CD4-positive, alpha-beta T cell (primary cell): ENCODE measurements at places on chromosomes 4 and X.

GRCh38 chr4:74037076-74037955, 1.2 kb downstream of the CXCL3 start:
- no peak for DNase-seq

GRCh38 chrX:2664502-2664901, 26.6 kb upstream of the CD99 start:
- no peak for DNase-seq

DNA sequence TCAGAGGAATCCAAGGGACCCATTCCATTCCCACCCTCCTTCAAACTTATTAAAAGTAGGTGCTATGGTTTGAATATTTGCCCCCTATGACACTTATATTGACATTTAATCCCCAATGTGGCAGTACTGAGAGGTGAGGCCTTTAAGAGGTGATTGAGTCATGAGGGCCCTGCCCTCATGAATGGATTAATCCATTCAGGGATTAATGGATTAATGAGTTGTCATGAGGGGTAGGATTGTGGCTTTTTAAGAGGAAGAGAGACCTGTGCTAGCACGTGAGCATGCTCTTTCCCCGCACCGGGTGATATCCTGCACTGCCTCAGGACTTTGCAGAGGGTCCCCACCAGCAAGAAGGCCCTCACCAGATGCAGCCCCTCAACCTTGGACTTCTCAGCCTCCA, 50.1 kb downstream of the IRF2 start:
- no peak for DNase-seq

- no peak for DNase-seq
Observed at GRCh38 chr4:72340803-72341431, 228.1 kb downstream of the ADAMTS3 start.

GRCh38 chr4:23105759-23106370, 413.1 kb downstream of the GBA3 start:
- no peak for DNase-seq

DNA sequence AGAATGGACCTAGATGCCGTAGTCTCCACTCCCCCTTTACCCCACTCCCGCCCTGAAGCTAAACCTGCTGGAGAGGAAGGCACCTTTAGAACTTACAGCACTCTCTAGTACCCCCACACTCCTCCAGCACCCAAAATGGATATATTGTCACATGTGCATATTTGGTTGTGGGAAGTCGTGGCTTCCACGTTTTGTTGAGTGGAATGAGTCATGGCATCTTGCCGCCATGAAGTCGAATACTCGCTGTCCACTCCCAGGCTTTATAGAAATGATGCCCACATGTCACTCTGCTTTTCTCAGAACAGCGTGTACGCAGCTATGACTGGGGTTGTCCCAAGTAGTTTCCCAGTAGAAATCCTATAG, 545 bp downstream of the ABCE1 start:
- DNase-seq, result peak; percentile 18

DNA sequence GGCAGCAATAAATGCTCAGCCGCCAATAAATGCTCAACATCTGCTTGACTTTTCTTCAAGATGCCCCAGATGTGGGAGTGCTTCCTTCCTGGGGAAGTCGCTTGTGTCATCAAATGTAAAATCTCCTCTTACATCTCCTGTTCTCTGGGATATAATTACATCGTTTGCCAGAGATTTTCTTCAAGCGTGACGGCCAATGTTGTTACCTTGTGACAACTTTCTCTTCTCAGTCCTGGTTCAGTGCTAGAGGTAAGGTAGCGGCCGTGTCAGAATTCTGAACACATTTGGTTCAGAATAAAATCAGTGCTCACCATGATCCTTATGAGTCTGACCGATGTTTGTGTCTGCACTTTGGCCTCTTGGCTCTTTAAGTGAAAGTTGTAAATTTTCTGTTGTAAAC, 102.5 kb downstream of the ASMT start:
- DNase-seq, result no peak

GRCh38 chrX:110557864-110558263, 199.2 kb downstream of the RTL9 start:
- no peak for DNase-seq

DNA sequence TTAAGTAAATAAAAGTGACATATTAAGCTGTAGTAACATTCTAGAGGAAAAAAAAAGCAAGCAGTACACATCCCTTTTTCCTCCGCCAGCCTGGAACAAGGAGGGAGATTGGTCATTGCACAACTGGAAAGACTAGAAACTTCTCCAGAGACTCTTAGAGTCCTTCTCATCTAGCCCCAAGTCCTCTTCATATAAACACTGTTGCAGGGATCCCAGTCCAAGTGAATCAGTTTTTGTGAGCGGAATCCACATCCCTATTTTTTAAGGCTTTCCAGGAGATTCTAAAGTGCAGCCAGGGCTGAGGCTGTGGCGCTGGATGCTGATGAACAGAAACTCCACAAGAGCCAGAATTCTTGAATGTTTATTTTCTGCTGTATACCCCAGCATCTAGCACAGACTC, 23.8 kb downstream of the REELD1 start:
- DNase-seq, result no peak

DNA sequence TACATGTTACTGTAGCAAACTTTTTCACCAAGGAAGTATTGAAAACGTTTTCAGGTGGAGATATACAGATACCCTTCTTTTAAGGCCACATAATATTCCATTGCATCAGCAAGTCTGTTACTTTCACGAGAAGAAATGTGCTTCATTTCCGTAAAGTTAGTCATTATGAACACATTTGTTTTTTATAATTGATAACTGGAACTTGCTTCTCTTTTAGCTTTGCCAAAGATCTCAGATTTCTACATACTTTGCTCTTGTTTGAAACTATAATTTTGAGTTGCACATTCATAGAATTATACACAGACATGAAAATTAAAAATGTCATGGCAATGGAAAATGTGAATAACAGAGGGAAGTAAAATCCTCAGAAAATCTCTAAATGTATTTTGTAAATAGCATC, 128.7 kb upstream of the GIMD1 start:
- DNase-seq, result no peak

DNA sequence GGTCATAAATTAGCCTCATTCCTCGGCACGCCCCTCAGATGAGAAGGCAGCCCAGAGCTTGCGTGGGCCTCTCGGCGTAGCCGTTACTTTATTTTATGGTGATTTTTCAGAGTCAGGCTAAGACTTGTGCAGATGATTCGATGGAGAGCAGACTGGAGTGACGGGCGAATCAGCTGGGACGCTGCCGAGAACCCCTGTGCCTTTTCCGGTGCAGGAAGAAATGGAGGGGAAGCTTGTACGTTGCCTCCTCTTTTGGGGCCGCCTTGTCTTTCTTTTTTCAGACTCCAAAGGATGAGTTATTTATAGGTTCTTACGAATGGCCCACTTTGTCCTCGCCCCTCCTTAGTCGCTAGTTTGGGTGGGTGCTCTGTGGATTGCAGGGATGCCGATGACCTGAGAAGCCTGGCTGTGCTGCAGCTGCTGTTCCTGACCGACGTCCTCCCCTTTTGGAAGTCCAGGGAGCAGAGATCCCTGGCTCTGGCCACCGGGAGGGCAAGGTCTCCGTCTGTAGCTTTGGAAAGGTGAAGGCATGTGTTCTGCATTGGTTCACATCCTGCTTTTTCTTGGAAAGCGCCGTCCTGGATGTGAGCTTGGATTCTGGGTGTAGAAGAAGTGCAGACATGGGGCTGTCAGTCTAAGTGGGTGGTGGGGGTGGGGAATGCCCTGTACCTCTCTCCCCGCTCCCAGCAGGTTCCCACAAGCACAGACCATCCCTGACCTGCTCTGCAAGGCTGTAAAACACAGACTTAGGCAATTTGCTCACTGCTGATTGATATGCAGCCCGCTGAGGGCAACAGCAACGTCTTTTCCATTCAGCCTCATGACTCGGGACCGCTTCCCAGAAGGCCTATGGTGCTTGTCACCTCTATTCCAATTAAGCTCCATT, 9.3 kb downstream of the SORCS2 start:
- no peak for DNase-seq

- DNase-seq, result no peak
Observed at GRCh38 chrX:107736781-107737531, 38.6 kb downstream of the TSC22D3 start.

GRCh38 chrX:17007134-17007768, 60.8 kb downstream of the REPS2 start:
- DNase-seq, result no peak

DNA sequence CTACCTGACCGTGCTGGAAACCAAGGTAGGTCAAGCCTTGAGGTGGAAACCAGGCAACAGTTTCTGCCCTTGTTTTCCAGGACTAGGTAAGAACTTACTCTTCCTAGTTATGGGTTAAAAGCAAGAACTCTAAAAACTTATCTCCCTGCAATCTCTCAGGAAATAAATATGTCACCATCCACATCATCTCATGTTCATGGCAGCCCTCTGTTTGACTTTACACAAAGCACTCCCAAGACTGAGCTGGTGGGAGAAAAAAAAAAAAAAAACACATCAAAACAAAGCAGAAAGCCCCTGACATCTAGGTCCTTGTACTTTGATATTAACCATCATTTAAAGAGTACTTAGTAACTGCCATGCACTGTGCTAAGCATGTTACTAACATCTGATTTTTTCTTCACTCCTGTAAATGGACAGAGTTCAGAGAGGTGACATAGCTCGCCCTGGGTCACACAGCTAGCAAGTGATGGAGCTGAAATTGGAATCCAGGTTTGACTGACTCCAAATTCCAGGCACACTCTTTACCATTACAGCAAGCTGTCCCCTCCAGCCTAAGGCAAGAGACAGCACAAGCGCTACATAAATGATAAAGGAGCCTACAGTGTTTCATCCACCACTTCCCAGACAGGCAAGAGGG, 102.8 kb upstream of the NOCT start:
- no peak for DNase-seq

DNA sequence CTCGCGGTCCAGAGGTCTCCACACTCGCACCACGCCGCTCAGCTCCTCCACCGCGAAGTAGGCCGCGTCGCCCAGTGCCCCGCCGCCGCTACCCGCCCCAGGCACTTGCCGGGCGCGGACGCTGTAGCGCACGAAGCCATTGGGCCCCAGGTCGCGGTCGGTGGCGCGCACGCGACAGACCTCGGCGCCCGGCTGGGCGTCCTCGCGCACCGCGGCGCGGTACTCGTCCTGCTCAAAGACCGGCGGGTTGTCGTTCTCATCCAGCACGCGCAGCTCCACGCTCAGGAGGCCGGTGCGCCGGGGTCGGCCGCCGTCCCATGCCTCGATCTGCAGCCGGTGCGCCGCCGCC, 1.4 kb downstream of the DCHS2 start:
- no peak for DNase-seq

- DNase-seq, result peak; percentile 66
Observed at GRCh38 chr4:158809611-158810486, 41.0 kb downstream of the FNIP2 start.

DNA sequence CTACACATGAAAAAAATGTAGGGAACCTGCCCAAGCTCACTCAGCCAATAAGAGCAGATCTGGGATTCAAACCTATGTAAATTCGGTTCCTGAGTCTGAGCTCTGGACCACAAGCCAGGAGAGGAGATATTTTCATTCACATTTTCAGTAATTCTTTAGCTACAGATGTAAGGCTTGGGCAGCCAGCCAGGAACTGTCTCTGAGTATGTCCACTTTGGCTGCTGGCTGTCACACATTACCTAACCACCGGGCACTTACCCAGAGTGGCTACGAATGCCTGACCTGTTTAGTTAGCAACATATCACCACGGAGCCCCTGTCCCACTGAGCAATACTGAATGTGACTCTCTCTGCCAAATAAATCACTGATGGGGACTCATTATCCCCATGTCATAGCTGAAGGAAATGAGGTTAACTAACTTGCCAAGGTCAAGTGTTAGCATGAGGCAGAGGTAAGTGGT, 15.3 kb downstream of the USP46 start:
- DNase-seq, result no peak

DNA sequence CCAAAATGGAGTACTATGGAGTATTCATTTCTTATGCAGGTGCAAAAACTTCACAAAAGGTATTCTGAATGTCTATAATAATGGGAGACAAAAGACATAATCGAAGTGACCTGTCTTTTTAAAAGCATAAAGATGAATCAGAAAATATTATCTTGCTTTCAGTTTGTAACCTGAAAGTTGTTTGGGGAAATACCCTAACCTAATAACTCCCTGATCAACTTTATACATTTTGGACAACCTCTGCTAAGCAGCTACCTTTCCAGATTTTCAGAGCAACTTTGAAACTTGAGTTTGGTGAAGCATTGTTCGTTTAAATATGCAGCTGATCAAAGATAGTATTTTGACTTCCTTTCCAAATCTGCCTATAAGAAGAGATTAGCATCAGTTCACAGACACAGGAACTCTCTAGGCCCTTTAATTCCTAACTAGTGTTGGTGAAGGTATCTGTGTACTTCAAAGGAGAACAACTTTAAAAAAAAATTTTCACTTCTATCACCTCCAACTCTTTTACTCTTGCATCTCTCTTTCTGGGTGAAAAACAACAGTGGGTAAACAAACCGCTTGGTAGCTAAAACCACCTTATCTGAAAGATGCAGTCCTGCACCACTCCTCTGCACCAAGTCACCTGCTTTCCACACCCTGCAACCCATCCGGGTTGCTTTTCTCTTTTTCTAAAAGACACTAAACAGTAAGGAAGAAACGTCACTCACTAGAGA, 26.5 kb downstream of the CD40LG start:
- DNase-seq, result no peak

- DNase-seq, result no peak
Observed at GRCh38 chr4:127631420-127631819, 1.3 kb upstream of the INTU start.
